ENCODE measurements at places on chromosomes 6 and 20. TPM values are rescaled to one million over a fixed set of nuclear protein-coding genes. Genes with fewer than 3 reads are reported as not detected.

The MAP7 gene
- 0.45 TPM for total RNA-seq

DNA sequence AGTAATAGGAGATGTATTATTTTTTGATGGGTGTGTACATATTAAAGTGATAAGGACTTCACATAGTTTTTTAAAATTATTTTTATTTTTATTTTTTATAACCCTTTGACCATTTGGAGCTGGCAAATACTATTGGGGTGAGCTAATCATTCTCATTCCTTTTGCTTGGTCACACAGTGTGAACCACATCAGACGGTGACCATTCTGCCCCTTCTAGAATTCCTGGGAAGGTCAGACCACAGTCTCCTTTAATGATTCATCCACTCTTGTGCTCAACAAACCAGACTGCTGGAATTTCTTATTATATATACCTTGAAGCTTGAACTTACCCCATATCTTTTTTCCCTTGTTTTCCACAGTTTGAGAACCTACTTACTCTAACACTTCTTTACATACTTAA is 23.9 kb upstream of the PRL start:
- H3K27ac ChIP-seq, result no peak overlapping the region
- no peaks in the 10 kb centered on the region for H3K36me3 ChIP-seq
- H3K4me1 ChIP-seq, result no peaks in the 10 kb centered on the region
- H3K27me3 ChIP-seq, result no peaks in the 10 kb centered on the region
- no peak for DNase-seq

DNA sequence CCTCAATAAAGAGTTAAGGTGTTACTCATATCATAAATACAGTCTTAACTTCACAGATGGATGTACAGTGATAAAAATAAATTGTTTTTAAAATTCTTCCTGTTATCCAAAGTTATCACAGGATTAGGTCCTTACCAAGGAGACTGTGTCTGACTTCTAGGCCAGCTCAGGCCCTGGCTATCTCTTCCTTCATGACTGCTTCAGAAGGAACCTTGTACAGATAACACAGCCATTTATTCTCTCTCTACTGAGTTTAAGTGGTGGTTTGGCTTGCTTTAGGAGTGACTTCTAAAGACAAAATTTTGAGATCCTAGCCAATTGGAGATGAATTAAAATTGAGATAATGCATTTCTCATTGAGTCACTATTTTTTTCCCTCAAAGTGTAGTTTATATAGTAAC is 40.8 kb upstream of the RNF182 start:
- H3K4me3 ChIP-seq, result no peak overlapping the region
- DNase-seq, result no peak
- no peaks in the 10 kb centered on the region for H3K27me3 ChIP-seq

The C6orf58 gene
- total RNA-seq, result not detected

The KIF6 gene
- not detected for total RNA-seq

DNA sequence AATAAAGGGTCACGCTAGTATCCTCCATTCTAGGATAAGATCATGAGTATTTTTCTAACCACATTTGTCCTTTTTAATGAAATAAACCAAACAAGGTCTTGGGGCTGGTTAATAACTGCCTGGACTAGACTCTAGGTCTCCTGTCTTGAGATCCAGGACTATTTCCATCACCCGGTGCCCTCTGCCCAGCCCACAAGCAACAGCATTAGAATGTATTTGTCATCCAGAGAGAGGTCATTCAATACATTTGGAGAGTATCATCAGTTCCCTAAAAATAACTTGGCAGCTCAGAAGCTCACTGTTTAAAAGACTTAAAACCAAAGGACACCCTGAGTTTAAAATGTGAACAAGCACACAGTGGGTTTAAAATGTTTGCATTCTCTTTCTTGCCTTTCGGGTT is 4.4 kb upstream of the RBM24 start:
- peaks cover 5% of the 10 kb centered on the region for H3K4me1 ChIP-seq
- peaks cover 36% of the 10 kb centered on the region for H3K27me3 ChIP-seq
- no peak for DNase-seq

The ME1 gene
- 0.08 TPM for total RNA-seq

The CPNE5 gene
- total RNA-seq, result 1.4 TPM

The USP49 gene
- 6.2 TPM for total RNA-seq

- DNase-seq, result no peak
- H3K27ac ChIP-seq, result no peak overlapping the region
- H3K27me3 ChIP-seq, result no peaks in the 10 kb centered on the region
- H3K4me3 ChIP-seq, result no peak overlapping the region
Observed at GRCh38 chr6:116254297-116255056, 602 bp upstream of the TSPYL4 start.

- peaks cover 60% of the 10 kb centered on the region for H3K27me3 ChIP-seq
- no peak for DNase-seq
- no peaks in the 10 kb centered on the region for H3K4me1 ChIP-seq
- no peak overlapping the region for H3K27ac ChIP-seq
- H3K4me3 ChIP-seq, result no peak overlapping the region
Observed at GRCh38 chr6:166006900-166007301, 160.8 kb downstream of the TBXT start.

GRCh38 chr6:125850361-125850760 is 59.6 kb downstream of the NCOA7 start:
- H3K36me3 ChIP-seq, result peaks cover 9% of the 10 kb centered on the region
- DNase-seq, result no peak
- no peaks in the 10 kb centered on the region for H3K27me3 ChIP-seq
- no peak overlapping the region for H3K4me3 ChIP-seq
- no peak overlapping the region for H3K27ac ChIP-seq
- no peaks in the 10 kb centered on the region for H3K4me1 ChIP-seq

DNA sequence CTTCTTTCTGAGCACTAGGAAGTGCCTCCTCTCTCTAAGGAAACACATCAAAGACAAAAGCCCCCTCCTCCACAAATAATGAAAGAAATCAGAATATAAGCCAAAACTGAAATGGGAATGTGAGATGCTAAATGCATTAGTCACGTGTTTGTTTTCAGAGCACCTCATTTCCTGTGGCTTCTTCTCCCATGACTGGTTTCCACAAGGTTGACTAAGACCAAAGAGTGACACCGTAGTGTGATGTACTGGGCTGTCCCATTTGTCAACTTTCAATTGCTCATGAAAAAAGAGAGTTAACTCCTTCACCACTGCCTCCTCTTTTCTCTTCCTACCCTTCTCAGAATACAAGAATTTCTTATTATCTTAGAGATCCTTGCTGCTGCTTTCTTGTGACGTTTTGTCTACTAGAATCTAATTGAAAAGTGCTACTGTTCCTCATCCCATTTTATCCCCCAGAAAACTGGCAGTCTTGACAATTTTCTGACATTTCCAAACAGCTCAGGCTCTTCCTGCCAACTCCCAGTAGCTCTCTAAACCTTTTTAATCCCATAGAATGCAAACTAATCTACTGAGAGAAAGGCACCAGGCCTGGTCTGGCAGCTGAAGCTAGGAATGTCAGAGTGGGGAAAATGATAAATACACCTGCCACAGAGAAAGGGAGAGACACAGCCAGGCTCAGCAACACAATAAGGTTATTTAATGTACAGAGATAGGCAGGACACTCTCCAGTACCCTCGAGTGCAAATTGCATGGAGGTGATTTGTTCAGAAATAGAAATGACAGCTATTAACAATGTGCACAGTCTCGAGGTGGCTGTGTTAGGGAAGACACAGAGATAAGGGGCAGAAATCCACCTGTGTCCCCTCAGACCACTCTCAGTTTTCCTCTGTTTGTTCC is 671.7 kb upstream of the NRSN1 start:
- DNase-seq, result no peak
- H3K4me3 ChIP-seq, result no peak overlapping the region
- no peaks in the 10 kb centered on the region for H3K36me3 ChIP-seq
- H3K27me3 ChIP-seq, result no peaks in the 10 kb centered on the region
